ENCODE measurements at places on chromosomes 12 and 14.
A peak's percentile ranks its signal among the peaks of the same experiment; 100 is the strongest.

GRCh38 chr12:66708704-66709456 lies 30.0 kb upstream of the GRIP1 start:
- no peak for DNase-seq

GRCh38 chr12:120037851-120038250 lies 48.8 kb downstream of the BICDL1 start:
- no peak for DNase-seq

DNA sequence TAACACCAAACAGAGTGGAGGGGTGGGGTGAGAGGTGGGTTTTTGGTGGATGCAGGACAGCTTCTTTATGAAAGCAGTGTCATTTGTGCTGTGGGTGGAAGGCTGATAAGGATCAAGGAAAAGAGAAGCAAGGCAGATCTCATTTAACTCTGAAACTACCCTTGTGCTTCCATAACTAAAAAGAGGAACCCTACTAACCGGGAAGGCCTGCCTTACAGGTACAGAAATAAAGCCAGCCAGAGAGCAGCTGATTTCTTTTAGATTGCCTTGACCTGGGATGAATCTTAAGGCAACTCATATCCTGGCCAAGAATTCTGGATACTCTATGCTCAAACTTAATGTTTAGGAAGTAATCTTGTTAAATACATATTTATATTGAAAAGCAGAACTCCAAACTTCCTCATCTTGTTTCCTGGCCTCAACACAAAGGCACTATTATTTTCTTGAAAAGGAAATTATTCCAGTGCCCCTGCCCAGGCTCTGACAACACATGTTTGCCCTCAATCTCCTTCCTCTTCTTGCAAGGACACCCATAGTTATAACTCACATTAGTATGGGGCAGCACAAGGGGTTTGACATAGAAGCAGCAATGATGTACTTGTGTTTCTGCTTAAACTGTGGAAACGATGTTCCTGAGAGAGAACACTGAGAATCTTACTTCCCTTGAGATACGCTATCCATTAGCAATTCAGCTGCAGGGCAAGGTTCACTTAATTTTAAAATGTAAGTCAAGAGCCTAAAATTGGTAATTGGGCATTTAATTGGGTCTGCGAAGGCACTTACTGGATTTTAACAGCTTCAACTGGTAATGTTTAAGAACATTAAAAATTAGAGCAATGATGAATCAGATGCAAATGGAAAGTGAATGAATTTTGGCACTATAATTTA lies 173.7 kb downstream of the STXBP6 start:
- no peak for DNase-seq

DNA sequence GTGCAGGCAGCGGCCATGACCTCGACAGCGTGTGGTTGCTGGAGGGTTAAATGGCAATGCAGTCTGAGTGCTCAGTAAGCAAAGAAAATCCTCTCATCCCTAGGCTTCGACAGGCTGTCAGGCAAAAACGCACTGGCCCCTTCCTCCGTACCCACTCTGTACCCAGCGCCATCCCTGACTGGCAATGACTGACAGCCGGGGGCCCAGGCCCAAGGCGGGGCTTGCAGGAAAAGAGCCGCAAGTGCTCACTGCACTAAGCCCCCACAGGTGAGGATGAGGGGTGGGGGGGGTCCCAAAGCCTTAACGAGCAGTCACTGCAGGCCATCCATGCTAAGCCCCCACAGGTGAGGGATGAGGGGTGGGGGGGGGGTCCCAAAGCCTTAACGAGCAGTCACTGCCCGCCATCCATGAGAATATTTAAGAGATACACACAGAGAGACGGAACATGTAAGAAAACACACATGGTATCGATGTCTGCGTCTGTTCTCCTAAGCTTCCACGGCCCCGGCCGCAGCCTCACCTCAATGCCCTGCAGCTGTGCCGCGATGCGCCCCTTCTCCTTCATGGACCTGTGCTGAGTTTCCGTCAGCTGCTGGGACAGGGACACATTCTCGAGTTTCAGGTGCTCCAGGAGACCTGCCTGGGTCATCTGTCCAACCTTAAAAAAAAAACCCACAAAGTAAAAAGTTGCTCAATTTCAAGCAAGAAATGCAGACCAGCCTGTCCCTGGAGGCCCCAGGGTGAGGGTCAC lies 30.7 kb downstream of the GOLGA3 start:
- no peak for DNase-seq

GRCh38 chr14:93543766-93544165 lies 113.0 kb downstream of the UNC79 start:
- peak; percentile 44 for DNase-seq

Measured in GM03348 (cell line).